Nucleus accumbens (tissue), 56 donors: ENCODE measurements at places on chromosomes 1 and 21.

DNA sequence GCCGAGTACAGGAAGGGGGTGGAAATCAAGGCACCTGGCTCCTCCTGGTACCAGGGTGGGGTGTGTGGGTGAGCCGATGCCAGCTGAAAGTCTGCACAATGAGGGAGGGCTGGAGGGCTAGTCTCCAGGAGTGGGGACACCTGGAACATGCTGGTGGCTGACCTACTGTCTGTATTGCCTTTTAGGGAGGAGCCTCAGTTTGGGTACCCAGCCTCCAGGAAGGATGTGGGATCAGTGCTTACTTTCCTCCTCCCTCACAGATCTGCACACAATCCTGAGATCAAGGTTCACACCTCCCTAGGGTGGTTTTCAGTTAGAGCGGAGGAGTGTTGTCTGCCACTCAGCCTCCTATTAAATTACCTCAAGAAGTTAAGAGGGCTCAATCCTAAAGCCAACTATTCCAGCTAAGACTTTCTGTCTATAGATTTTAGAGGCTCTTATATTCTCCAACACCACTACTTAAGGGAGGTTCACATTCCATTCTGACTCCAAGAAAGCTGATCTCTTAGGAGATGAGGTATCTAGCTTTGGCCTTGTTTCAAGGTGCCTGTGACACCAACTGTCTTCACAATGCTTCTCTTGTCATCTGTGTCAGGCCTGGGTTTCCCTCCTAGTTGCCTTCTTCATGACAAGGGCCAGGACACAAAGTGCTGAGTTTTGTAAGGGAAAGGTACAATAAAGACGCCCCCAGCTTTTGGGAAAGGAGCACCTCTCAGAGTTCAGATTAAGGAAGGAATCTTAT lies 15.7 kb downstream of the SSR2 start:
- DNase-seq = no peak

- DNase-seq = no peak
Measured at GRCh38 chr1:184062640-184063286, 11.2 kb downstream of the TSEN15 start.

- no peak for DNase-seq
Measured at GRCh38 chr1:208476846-208477170, 232.6 kb upstream of the PLXNA2 start.

- DNase-seq = no peak
Measured at GRCh38 chr1:29325675-29326074, 89.4 kb downstream of the PTPRU start.

GRCh38 chr1:53892911-53893310 lies 1.1 kb upstream of the DIO1 start:
- peak; percentile 15 for DNase-seq

DNA sequence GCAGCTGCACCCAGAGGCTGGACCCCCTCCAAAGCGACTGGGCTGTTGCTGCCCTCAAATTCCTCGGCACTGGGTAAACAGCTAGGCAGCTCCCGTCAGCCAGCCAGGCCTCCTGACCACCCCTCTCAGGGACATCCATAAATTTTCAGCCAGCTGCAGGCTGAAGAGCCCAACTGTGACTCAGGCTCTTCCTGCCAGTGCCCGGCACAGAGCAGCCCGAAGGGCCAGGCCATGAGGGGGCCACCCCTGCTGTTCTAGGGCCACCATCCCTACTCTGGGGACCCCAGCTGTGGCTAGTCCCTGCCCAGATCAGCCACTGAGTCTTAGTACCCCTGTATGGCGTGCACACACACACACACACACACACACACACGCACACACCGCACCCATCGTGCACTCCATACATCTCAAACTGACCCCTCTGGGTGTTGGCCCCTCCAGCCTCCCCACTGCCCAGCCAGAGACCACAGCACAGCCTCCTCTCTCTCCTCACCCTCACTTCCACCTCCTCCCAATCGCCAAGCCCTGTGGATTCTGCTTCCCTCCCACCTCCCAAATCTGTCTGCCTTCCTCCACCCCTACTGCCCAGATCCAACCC lies 6.2 kb upstream of the LAPTM5 start:
- DNase-seq = peak; percentile 38
